ENCODE measurements at places on chromosomes 7 and 10.

DNA sequence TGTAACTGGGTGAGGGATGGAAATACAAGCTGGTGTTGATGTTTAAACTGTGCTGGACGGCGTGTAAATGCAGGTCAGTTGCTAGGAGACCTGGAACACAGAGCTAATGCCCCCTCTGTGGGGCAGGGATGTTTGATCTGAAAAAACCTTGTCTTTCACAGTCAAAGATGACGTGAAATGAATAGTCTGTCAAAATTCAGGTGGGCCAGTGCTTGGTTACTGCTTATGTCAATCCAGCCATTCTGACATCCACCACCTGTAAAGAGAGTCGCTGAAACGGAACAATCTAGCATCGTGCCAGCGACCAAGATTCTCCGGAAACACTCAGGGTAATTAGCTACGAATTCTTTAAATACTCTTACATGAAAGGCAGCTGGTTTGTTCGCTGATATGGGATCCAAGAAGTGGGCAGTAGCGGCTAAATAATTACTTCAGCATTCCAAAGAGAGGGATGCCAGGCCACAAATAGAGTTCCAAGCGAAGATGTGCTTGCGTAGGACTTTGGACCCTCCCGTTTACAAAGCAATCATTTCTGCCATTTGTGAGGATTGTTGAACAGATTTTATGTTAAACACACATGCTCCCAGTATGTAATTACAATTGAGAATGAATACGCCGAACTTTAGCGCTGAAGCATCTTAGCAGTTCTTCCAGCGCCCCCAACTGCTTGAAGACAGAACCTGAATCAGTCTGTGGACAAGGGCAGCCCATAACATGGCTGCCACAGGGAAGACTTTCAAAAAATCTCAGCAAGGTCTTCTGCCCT is 7.3 kb upstream of the ASB4 start:
- DNase-seq, result peak; percentile 26

GRCh38 chr7:131336956-131337355 is 9.3 kb downstream of the MKLN1 start:
- no peak for DNase-seq

- no peak for DNase-seq
Observed at GRCh38 chr10:28365840-28366239, 63.0 kb upstream of the MPP7 start.

DNA sequence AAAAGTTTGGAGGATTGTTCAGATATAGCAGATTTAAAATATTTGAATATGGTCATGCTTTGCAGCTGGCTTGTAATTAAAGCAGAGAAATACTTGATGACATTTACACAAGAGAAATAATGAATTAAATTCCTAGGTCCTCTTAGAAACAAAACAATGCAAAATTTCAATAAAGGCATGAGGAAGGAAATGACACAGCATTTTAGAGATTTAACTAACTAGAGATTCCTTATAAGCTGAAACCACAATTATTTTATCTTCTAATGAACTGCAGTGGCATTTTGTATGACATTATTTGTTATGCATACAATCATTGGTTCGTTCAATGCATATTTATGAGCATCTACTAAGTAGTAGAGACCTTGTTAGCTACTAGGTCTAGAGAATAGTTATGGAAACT is 490.9 kb downstream of the ZWINT start:
- no peak for DNase-seq

DNA sequence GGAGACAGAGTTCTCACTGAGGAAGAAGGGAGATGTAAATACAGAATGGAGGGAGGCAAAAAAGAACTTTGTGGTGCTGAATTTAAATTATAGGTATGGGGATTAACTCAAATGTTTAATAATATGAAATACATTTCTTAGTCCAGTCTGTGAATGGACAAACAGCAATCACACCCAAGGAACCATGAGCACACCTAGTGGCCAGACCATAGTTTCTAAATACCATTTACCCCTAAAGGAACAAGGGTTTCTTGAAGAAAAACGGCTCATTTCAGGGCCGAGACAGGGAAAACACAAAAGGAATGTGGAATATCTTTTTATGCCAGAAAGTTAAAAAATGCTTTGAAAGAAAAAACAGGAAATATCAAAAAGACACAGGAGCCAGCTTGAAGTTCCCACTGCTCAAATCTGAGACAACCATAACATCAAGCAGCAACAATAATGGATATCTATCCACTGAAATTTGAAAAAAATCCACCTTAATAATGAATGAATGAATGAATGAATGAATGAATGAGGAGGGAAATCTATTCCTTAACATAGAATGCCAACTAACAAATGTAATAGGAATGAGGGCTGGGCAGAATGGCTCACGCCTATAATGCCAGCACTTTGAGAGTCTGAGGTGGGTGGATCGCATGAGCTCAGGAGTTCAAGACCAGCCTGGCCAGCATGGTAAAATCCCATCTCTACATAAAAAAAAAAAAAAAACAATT is 8.6 kb downstream of the IPMK start:
- DNase-seq, result no peak
